NCI-H1092 (cell line): ENCODE measurements at places on chromosomes 2 and 18.
A peak's percentile ranks its signal among the peaks of the same experiment; 100 is the strongest.

- peak; percentile 35 for DNase-seq
Observed at GRCh38 chr2:110211938-110212858, at the start of gene MTLN. MTLN (minus strand) TSS chr2:110212547; CDS start chr2:110212525, 22 bp downstream.

DNA sequence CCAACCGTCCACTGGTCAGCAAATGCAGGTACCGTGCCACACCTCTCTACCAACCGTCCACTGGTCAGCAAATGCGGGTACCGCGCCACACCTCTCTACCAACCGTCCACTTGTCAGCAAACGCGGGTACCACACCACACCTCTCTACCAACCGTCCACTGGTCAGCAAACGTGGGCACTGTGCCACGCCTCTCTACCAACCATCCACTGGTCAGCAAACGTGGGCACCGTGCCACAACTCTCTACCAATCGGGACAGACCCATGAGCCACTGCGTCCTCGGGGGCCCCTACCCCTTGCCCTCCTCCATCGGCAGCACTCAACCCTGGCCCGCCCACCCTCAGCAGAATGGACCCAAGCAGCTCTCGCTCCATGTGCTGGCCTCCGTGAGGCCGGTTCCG lies 226.4 kb upstream of the SALL3 start:
- DNase-seq, result no peak

DNA sequence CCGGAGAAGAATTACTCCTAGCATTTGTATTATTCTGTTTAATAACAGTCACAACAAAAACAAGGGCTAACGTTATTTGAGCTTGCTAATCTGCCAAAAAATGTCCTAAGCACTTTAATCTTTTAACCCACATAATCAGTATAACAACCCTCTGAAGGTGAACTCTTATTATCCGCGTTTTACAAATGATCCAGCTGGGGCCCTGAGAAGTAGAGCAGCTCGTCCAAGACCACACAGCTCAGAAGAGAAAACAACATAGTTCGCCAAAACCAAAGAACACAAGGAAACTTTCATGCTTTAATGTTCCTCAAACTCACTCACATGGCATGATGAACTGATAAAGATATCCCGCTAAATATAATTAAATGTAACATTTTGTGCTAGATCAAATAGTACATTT lies 159.7 kb upstream of the ZNF236 start:
- no peak for DNase-seq

GRCh38 chr2:66434679-66435548 lies at the start of gene MEIS1:
MEIS1 (plus strand) TSS chr2:66435125; CDS start chr2:66435857, 732 bp downstream.
- peak; percentile 81 for DNase-seq

DNA sequence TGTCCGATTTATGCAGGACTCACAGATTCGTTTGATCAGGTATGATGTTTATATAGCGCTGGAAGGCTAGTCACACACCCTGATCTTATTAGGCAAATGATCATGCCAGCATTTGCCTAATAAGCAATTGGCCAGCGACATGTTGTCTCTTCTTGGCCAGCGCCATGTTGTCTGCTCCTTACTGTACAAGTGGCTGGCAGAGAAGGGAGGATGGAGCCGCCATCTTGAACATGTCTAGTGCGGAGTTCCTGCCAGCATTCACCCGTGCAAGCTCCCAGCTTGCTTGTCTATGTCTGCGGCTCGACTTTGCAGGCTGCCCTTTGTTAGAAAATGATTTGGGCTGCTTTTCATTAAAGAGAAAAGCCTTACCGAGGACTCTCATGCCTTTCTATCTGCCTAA lies 106.3 kb downstream of the TFCP2L1 start:
- no peak for DNase-seq

- DNase-seq, result no peak
Observed at GRCh38 chr2:28288620-28289019, 104.0 kb upstream of the FOSL2 start.
